Mucosa of gallbladder (tissue), 1 donor: ENCODE measurements at places on chromosomes 5 and 9. TPM values are rescaled to one million over a fixed set of nuclear protein-coding genes. Genes with fewer than 3 reads are reported as not detected.

ARSI gene
- total RNA-seq = 2.2 TPM

ENHO gene
- total RNA-seq = 1.7 TPM

FOXD4L6 gene
- total RNA-seq = not detected

OR1N2 gene
- total RNA-seq = not detected

SLC25A2 gene
- not detected for total RNA-seq
